Left lung (tissue), 14 donors: ENCODE measurements at places on chromosomes 4 and X.
A peak's percentile ranks its signal among the peaks of the same experiment; 100 is the strongest.

- no peak overlapping the region for H3K27ac ChIP-seq
- no peaks in the 10 kb centered on the region for H3K27me3 ChIP-seq
- H3K36me3 ChIP-seq = no peaks in the 10 kb centered on the region
- no peaks in the 10 kb centered on the region for H3K4me1 ChIP-seq
- no peak overlapping the region for H3K4me3 ChIP-seq
Observed at GRCh38 chrX:70044541-70045245, 5.0 kb downstream of the AWAT2 start.

DNA sequence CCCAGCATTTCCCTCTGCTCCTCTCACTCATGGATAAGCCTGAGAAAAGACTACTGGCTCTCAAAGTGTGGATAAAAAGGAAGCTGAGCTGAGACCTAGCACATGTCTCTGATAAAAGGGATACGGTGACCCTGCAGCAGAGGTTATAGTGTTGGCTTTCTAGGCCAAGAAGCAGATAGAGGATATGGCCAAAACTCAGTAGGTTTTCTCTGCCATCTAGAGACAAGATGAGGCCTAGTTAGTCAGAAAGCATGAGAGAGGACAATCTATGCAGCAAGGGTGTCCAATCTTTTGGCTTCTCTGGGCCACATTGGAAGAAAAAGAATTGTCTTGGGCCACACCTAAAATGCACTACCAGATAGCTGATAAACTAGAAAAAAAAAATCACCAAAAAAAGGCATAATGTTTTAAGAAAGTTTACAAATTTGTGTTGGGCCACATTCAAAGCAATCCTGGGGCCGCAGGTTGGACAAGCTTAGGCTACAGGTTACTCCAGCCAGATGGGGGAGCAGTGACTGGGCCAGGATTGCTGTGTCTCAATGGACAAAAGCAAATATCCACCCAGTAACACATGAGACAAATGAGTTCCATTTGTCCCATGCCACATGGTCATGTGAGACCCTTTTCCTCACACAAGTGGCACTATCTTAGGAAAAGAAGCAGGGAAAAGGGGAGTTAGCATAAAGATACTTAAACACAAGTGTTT is 411.4 kb downstream of the INPP4B start:
- H3K27me3 ChIP-seq = no peaks in the 10 kb centered on the region
- H3K27ac ChIP-seq = no peak overlapping the region
- H3K4me1 ChIP-seq = no peaks in the 10 kb centered on the region
- H3K36me3 ChIP-seq = no peaks in the 10 kb centered on the region

GRCh38 chr4:133559987-133560386 is 410.9 kb downstream of the PCDH10 start:
- no peaks in the 10 kb centered on the region for H3K4me1 ChIP-seq
- no peaks in the 10 kb centered on the region for H3K27me3 ChIP-seq
- H3K36me3 ChIP-seq = no peaks in the 10 kb centered on the region
- DNase-seq = no peak
- H3K27ac ChIP-seq = no peak overlapping the region

GRCh38 chrX:103279624-103280023 is 3.1 kb upstream of the TCEAL5 start:
- no peaks in the 10 kb centered on the region for H3K4me1 ChIP-seq
- H3K27ac ChIP-seq = no peak overlapping the region
- no peak overlapping the region for H3K4me3 ChIP-seq
- H3K27me3 ChIP-seq = peaks cover 22% of the 10 kb centered on the region
- no peaks in the 10 kb centered on the region for H3K36me3 ChIP-seq

DNA sequence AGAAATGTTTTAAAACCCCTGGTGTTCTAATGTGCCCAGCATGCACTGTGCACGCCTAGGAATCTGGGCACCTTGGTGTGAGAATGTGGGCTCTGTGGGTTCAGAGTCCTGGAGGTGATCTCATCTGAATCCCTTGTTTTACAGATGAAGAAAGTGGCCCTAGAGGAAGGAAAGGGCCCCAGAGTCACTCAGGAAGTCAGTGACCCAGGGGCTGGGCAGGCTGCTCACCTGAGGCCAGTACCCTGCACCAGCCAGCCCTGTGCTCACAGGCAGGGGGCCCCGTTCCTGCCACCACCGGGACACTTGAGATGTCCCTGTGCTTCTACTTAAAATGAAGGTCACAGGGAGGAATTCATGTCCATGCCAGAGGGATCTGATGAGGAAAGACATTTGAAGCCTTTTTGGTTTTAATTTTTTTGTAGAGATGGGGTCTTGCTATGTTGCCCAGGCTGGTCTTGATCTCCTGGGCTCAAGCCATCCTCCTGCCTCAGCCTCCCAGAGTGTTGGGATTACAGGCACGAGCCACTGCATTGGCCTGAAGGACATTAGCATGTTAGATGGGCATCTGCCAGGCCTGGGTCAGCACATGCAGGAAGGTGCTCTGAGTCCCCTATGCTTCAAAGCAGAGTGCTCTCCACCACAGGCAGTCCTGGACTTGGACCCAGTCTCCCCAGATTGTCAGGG is 7.4 kb upstream of the S100P start:
- H3K4me1 ChIP-seq = peaks cover 9% of the 10 kb centered on the region
- H3K27me3 ChIP-seq = no peaks in the 10 kb centered on the region
- no peak overlapping the region for H3K4me3 ChIP-seq

- H3K4me1 ChIP-seq = peaks cover 2% of the 10 kb centered on the region
- H3K27me3 ChIP-seq = no peaks in the 10 kb centered on the region
- no peak overlapping the region for H3K27ac ChIP-seq
- H3K36me3 ChIP-seq = no peaks in the 10 kb centered on the region
Observed at GRCh38 chr4:95360906-95361695, 187.7 kb downstream of the UNC5C start.

- DNase-seq = peak; percentile 41
- H3K4me3 ChIP-seq = no peak overlapping the region
- H3K27me3 ChIP-seq = no peaks in the 10 kb centered on the region
- no peaks in the 10 kb centered on the region for H3K36me3 ChIP-seq
Observed at GRCh38 chr4:61596606-61597340, 396.6 kb downstream of the ADGRL3 start.

GRCh38 chr4:3402491-3403347 is 39.0 kb upstream of the HGFAC start:
- no peaks in the 10 kb centered on the region for H3K27me3 ChIP-seq
- H3K4me3 ChIP-seq = no peak overlapping the region
- no peaks in the 10 kb centered on the region for H3K4me1 ChIP-seq
- no peak overlapping the region for H3K27ac ChIP-seq
- H3K36me3 ChIP-seq = no peaks in the 10 kb centered on the region

GRCh38 chr4:102153391-102153790 is 191.9 kb downstream of the SLC39A8 start:
- H3K4me3 ChIP-seq = no peak overlapping the region
- no peak overlapping the region for H3K27ac ChIP-seq
- H3K27me3 ChIP-seq = no peaks in the 10 kb centered on the region

DNA sequence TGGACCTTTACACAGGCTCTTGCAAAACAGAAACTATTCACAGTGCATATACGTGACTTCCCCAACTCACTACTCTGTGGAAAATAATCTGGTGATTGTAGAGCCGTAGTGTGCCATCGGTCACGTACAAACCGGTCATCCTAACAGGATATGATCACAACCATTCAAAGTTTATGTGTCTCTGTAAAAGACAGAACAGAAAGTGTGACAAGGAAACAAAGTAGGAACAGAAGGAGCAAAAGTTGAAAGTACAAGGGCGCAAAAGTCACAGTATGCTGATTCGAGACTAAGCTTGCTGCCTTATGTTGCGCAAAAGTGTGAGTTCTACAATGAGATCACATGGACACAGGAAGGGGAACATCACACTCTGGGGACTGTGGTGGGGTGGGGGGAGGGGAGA is 18.6 kb downstream of the MEPE start:
- peak overlapping the region; percentile 46 for H3K27ac ChIP-seq
- H3K4me1 ChIP-seq = peaks cover 51% of the 10 kb centered on the region
- no peaks in the 10 kb centered on the region for H3K36me3 ChIP-seq
- no peak for DNase-seq
- no peak overlapping the region for H3K4me3 ChIP-seq

DNA sequence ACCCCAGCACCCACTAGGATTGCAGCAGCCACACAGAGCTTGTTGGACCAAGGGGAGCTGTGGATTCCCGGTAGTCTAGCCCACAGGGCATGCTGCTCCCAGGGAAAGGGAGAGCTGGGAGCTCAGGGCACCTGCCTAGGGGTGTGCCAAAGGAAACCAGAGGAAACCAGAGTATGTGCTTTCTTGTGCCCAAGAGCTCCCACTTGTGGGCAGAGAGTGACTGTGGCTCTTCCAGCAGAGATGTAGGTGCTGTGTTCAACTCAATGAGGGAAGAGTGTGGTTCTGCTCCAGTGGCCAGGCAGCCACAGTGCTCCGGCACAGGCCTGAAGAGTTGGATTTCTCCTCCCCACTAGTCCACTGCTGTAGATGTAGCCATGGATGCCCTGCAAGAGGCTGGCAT is 1050.0 kb upstream of the INTU start:
- H3K36me3 ChIP-seq = no peaks in the 10 kb centered on the region
- no peak overlapping the region for H3K4me3 ChIP-seq
- H3K27me3 ChIP-seq = no peaks in the 10 kb centered on the region
- H3K4me1 ChIP-seq = no peaks in the 10 kb centered on the region
- no peak for DNase-seq

GRCh38 chr4:99608417-99608816 is 33.8 kb downstream of the MTTP start:
- H3K27ac ChIP-seq = no peak overlapping the region
- no peaks in the 10 kb centered on the region for H3K4me1 ChIP-seq
- no peaks in the 10 kb centered on the region for H3K36me3 ChIP-seq
- no peak overlapping the region for H3K4me3 ChIP-seq

- no peaks in the 10 kb centered on the region for H3K36me3 ChIP-seq
- H3K27me3 ChIP-seq = no peaks in the 10 kb centered on the region
- H3K4me1 ChIP-seq = no peaks in the 10 kb centered on the region
- H3K4me3 ChIP-seq = no peak overlapping the region
- H3K27ac ChIP-seq = no peak overlapping the region
- no peak for DNase-seq
Observed at GRCh38 chr4:184251670-184251980, 34.0 kb upstream of the ENPP6 start.

DNA sequence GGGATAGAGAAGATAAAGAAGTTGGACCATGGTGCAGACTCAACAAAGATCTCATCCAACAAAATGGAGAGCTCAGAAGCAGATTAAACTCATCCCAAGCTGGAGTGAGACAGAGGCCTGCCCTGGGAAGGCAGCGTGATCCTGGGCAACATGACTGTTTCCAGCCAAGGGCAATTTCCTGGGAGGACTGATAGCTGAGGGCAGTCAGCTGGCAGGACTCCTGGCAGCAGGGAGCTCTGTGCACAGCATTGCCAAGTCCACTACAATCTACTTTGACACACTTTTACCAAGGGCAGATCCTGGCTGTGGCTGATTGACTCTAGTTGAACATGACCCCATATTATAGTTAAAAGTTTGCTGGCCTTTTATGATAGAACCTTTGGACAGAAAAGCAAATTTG is 357.3 kb upstream of the RASGEF1B start:
- no peak for DNase-seq
- H3K4me1 ChIP-seq = no peaks in the 10 kb centered on the region
- no peak overlapping the region for H3K27ac ChIP-seq
- H3K36me3 ChIP-seq = no peaks in the 10 kb centered on the region

DNA sequence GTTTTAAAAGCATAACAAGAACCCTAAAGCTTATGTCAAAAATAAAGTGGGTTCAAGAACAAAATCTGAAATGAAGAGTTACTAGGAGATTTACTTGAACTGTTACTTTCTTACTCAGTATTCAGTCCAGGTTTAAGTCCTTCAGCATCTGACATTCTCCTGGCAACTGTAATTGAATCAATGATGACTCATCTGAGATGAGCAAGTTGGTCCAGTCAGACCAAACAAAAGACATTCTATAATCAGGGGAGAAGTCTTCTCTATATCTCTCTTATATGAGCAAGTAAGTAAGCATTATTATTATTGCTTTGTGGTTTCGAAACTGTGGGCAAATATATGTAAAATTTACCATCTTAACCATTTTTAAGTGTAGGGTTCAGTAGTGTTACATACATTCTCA is 34.6 kb downstream of the MAP9 start:
- no peak for DNase-seq
- no peaks in the 10 kb centered on the region for H3K27me3 ChIP-seq
- H3K27ac ChIP-seq = no peak overlapping the region
- no peaks in the 10 kb centered on the region for H3K4me1 ChIP-seq
- no peaks in the 10 kb centered on the region for H3K36me3 ChIP-seq
- H3K4me3 ChIP-seq = no peak overlapping the region

- no peaks in the 10 kb centered on the region for H3K4me1 ChIP-seq
- H3K4me3 ChIP-seq = peak overlapping the region; percentile 26
- H3K27ac ChIP-seq = no peak overlapping the region
- no peaks in the 10 kb centered on the region for H3K27me3 ChIP-seq
- H3K36me3 ChIP-seq = no peaks in the 10 kb centered on the region
Observed at GRCh38 chrX:131746491-131746968, 202.7 kb downstream of the OR13H1 start.

DNA sequence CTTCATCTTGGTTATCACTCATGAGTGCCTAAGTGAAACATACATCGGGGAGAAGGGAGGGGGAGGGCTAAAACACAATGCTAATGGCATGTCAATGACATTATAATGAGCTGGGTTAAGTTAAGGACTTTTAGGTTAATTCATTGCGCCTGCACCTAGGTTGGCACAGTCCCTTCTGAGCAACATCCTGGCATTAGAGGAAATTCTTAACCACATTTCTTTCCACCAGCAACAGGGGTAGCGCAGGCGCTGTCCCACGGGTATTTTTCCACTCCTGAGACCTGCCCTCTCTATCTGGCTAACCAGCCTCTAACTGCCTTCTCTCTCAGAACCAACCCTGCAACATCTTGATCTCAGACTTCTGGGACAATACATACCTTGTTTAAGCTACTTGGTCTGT is 39.0 kb upstream of the PROM1 start:
- no peak overlapping the region for H3K4me3 ChIP-seq
- H3K4me1 ChIP-seq = no peaks in the 10 kb centered on the region
- H3K27ac ChIP-seq = no peak overlapping the region

GRCh38 chr4:4651811-4652755 is 110.2 kb upstream of the STX18 start:
- no peak overlapping the region for H3K27ac ChIP-seq
- DNase-seq = no peak
- H3K4me1 ChIP-seq = no peaks in the 10 kb centered on the region
- no peak overlapping the region for H3K4me3 ChIP-seq
- H3K36me3 ChIP-seq = no peaks in the 10 kb centered on the region

- H3K36me3 ChIP-seq = no peaks in the 10 kb centered on the region
- H3K4me3 ChIP-seq = no peak overlapping the region
- no peaks in the 10 kb centered on the region for H3K4me1 ChIP-seq
Observed at GRCh38 chrX:115949900-115950822, 220.4 kb upstream of the AGTR2 start.

DNA sequence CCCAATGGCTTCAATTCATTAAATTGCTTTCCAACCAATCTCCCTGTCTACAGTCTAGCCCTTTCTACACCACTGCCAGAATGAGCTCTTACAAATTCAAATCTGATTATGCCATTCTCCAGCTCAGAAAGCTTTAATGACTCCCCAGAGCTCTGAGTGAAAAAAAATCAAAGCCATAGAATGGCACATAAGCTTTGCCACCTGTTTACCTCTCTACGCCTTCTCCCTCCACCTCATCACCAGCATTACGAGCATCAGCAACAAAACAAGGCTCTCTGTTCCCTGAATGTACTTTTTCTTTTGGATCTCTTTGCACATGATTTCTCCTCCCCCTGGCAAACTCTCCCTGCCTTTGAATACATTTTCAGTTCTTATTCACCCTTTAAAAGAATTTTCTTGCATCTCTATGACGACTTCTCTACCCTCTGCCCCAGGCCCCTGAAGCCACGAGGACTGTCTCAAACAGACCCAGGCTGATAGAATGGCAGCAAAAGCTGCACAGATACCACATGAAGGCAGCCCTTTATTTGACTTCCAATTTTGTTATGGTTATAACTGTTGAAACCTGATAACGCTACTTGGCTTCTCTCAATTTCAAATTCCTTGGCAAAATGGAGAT is 516.0 kb downstream of the PCDH7 start:
- no peaks in the 10 kb centered on the region for H3K36me3 ChIP-seq
- DNase-seq = no peak
- no peaks in the 10 kb centered on the region for H3K4me1 ChIP-seq
- H3K27ac ChIP-seq = no peak overlapping the region
- H3K27me3 ChIP-seq = no peaks in the 10 kb centered on the region
